Astrocyte of the spinal cord (primary cell): ENCODE measurements at places on chromosomes 3 and 15.

- DNase-seq = no peak
These were observed 27.9 kb downstream of the ETV5 start for GRCh38 chr3:186080849-186081438.

DNA sequence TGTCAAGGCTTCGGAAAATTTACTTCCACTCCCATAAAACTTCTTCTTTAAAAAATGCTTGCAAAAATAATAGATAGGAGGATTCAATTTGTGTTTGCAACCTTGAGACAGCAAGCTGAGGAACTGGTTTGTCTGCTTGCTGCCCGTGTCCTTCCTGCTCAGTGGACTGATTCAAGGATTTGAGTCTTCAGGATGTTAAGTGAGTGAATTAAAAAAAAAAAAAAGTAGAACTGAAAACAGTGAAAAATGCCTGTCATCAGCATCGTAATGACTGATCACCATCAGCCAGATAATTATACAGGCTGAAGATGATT, 453.7 kb downstream of the FGF12 start:
- DNase-seq = no peak

GRCh38 chr15:78949461-78949860, 4.6 kb upstream of the CTSH start:
- DNase-seq = no peak

GRCh38 chr3:175187586-175187985, 328.5 kb downstream of the NAALADL2 start:
- no peak for DNase-seq

DNA sequence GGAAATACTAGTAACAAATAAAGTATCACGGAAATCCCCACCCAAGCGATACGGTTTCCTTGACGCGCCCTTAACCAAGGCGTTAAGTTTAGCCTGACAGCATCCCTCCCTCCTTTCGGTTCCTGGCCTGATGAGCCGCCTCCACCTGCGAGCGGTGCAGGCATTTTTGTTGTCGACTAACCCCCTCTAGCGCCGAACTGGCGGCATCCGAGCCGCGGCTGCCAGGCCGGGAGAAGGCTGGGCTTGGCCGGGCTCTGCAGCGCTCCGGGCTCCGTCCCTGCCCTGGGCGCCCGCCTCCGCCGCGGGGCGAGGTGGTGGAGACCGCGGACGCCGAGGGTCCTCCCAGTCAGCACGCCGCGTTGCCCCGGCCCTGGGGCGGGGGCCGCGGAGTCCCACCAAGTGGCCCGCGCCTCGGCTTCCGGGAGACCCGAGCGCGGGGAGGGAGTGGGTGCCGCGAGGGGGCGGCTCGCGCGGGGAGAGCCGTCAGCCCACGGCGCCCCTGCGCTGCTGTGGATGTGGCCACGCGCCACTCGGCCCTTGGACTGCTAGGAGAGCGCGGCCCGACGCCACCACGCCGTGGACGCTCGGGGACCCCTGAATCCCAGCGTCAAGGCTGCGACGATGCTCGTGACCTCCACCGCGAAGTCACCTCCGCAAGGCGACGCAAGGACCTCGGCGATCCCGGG, 1.1 kb upstream of the EPHA6 start:
- peak; percentile 73 for DNase-seq
